ENCODE measurements at places on chromosomes 1 and 21.

DNA sequence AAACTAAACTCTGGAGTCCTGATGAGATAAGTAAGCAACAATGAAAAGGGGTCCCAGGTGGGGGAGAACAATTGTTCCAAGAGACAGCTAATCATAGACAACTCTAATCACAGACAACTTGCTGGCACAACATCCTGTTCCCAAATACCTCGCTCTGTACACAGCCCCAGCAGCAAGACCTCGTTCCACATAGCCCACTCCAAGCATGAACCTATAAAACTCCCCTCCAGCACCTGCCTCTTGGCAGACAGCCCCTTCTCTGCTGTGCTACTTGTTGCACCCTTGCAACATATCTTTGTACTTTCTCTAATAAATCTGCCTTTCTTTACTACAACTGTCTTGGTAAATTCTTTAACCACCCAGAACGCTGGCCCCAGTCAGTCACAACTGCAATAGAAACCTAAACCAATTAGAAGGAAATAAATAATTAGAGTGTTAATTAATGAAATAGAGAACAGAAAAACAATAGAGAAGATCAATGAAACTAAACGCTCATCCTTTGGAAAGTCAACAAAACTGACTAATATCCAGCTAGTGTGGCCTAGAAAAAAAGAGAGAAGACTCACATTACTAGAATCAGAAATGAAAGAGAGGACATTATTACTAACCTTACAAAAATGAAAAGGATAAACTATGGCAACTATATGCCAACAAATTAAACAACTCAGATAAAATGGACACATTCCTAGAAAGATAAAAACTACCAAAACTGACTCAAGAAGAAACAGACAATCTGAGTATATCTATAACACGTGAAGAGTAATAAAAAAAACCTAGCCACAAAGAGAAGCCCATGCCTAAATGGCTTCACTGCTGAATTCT lies 36.1 kb downstream of the LRRC40 start:
- DNase-seq = no peak

DNA sequence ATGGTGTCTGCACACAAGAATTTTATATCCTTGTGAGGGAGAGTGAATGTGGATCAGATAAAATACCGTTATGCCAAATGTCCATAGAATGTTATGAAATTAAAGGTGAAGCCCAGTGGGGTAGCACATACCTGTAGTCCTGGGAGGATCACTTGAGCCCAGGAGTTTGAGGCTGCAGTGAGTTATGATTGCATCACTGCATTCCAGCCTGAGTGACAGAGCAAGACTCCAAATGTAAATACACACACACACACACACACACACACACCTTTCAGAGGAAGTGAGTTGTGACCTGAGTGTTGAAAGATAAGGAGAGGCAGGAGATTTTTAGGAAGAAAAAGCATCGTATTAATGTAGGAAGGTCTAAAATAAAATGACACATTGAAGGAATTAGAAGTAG lies 28.1 kb upstream of the ZYG11A start:
- DNase-seq = no peak

- DNase-seq = no peak
These were observed 1.4 kb downstream of the PEAR1 start for GRCh38 chr1:156894711-156895454.

- DNase-seq = no peak
These were observed 32.1 kb upstream of the PLA2G5 start for GRCh38 chr1:20037877-20038276.

GRCh38 chr21:37199057-37199924 lies 67.8 kb downstream of the VPS26C start:
- DNase-seq = no peak

DNA sequence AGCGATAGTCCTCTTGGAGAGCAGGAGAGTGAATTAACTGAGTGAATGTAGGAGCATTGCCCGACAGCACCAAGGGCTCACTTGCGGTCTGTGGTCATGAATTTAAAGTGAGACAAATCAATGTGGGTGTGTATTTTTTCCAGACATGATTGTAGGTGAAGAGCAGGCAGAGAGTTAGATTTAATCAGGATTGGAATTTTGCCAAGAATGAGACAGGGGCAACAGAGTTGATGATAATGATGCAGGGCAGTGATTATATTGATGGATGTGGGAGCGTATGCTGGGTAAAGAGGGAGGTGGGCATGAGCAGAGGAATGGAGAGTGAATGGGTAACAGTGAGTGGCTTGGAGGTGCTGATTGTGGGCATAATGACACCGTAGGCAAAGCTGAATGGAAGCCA lies 20.0 kb upstream of the SYT6 start:
- peak; percentile 13 for DNase-seq

GRCh38 chr1:10710489-10710888 lies 86.0 kb downstream of the CASZ1 start:
- peak; percentile 57 for DNase-seq

- no peak for DNase-seq
These were observed 21.4 kb downstream of the OPRD1 start for GRCh38 chr1:28833381-28833780.

GRCh38 chr21:31176080-31176551 lies 137.8 kb upstream of the KRTAP19-8 start:
- DNase-seq = no peak

DNA sequence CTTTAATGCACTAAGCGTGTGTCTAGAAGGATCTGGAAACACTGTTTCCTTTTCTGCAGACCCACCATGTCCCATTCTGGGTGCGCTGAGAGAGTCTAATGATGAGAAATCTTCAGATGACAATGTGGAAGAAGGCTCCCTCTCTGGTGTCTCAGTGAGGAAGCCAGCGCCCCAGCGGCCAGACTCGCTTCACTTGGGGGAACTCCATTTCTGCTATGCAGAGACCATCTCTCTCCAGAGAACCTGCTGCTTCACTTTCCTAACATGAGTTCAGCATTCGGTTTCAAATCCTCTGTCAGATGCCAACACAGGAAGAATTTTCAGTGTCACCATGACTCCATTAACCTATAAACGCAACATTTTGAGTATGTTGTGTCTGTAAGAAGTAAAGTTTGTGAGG lies 121.8 kb downstream of the SYF2 start:
- DNase-seq = no peak

GRCh38 chr1:83029916-83030315 lies 969.0 kb downstream of the TTLL7 start:
- no peak for DNase-seq

- peak; percentile 67 for DNase-seq
These were observed 147.6 kb upstream of the CAMK1G start for GRCh38 chr1:209435654-209436566.
